Renal cortex interstitium (tissue), 15 donors: ENCODE measurements at places on chromosomes 7 and 10.

DNA sequence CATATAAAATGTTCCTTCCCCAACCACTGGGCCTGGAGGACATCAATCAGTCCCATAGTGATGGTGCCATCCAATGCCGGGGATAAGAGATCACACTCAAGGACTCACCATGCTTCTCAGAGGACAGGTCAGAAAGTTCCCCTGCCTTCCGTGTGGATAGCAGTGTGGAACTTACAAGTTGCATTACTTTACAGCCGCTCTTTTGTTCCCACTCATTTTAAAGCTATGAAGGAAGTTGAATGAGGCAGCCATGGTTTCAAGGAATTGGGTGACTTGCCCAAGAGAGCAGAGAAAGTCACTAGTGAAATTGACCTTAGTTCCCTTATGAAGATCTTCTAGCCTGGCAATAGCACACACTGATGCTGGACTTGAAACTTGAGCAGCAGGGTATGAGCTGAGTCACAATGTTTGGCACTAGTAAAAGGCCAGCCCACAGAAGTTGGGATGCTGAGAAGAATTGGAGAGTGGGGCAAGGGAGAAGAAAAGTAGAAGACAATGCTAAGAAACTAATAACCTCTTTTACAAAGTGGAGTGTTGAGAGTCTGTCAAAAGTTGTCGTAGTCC is 78.7 kb downstream of the CXCL12 start:
- no peak for DNase-seq

DNA sequence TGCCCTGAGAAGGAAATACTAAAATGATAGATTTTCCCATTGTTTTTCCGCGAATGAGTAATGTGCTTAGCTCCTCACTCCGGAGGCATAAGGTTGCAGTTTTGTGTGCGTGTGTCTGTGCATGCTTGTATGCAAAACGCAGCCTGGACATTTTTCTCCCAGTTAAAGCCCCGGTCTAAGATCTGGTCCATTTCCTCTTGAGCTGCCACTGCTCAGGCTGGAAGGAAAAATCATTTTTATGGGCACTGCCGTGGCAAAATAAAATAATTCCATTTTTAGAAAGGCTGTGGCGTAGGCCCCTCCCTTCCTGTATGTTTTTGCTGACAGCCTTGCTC is 260.6 kb downstream of the WDR37 start:
- no peak for DNase-seq

DNA sequence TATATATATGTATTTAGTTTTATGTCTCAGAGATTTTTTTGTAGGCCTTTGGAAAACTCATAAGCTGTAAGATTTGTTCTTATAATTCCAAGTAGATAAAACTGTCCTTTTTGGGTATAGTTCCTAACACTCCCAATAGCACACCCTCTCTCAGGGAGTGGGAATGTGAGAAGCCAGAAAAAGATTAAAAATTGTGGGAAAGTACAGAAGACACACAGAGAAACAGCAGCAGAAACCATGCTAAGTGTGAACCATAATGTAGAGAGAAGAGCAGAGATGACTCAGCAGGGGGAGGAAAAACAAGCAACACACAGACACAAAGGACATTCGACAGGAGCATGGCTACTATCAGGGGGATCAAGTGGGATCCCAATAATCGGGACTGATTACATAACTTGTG is 401.6 kb downstream of the MAGI2 start:
- no peak for DNase-seq

DNA sequence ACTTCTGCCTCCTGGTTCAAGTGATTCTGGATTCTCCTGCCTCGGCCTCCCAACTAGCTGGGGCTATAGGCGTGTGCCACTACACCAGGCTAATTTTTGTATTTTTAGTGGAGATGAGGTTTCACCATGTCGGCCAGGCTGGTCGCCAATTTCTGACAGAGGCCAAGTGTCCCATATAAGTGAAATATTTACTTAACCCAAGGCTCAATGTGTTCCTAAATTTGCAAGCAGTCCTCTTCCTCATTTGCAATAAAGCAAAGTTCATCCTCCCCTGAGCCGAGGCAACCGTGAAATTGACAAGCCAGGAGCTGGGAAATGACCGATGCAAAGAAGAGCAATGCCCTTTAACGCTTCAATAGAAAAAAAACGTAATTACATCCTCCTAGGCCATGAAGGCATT is 347.7 kb downstream of the FRMD4A start:
- DNase-seq = no peak

DNA sequence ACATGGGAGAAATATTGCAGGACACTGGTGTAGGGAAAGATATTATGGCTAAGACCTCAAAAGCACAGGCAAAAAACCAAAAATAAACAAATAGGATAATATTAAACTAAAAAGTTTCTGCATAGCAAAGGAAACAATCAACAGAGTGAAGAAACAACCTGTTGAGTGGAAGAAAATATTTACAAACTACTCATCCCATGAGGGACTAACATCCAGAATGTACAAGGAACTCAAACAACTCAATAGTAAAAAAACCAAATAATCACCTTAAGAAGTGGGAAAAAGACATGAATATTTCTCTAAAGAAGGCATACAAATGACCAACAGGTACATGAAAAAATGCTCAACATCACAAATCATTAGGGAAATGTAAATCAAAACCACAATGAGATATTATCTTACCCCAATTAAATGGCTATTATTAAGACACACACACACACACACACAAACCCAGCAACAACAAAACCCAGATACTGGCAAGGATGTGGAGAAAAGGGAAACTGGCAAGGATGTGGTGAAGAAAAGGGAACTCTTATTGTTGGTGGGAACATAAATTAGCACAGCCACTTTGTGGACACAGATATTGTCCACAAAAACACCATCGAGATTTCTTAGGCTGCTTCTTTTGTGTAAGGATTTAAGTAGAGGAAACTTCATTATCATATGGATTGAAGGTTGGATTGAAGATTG is 9.8 kb upstream of the RAB18 start:
- DNase-seq = no peak
